ENCODE measurements at places on chromosomes 5 and 9. TPM values are rescaled to one million over a fixed set of nuclear protein-coding genes. Genes with fewer than 3 reads are reported as not detected.

The DIPK1B gene
- polyA plus RNA-seq = 12.5 TPM

The AP3S1 gene
- polyA plus RNA-seq = 57.5 TPM

The MLANA gene
- polyA plus RNA-seq = 0.15 TPM

The GDNF gene
- polyA plus RNA-seq = not detected

The ECSCR gene
- not detected for polyA plus RNA-seq

The SHOC1 gene
- polyA plus RNA-seq = not detected

The RXRA gene
- polyA plus RNA-seq = 0.56 TPM

The ANKH gene
- 11.1 TPM for polyA plus RNA-seq

The PDGFRB gene
- 1.8 TPM for polyA plus RNA-seq

The FAM200C gene
- polyA plus RNA-seq = 0.53 TPM

The GABBR2 gene
- polyA plus RNA-seq = not detected

The SLC6A7 gene
- not detected for polyA plus RNA-seq

The SLC28A3 gene
- 0.05 TPM for polyA plus RNA-seq

The FOXD1 gene
- not detected for polyA plus RNA-seq

The PCDHB3 gene
- not detected for polyA plus RNA-seq

The RASEF gene
- polyA plus RNA-seq = not detected

The TOPORS gene
- 39.9 TPM for polyA plus RNA-seq

The QRFP gene
- not detected for polyA plus RNA-seq

The SPATA31A3 gene
- polyA plus RNA-seq = not detected

The PDE4D gene
- 20.0 TPM for polyA plus RNA-seq

The FOXD4L4 gene
- polyA plus RNA-seq = not detected

The OR2V2 gene
- not detected for polyA plus RNA-seq

The IL9 gene
- not detected for polyA plus RNA-seq

The AQP7 gene
- polyA plus RNA-seq = not detected

The OR1Q1 gene
- not detected for polyA plus RNA-seq

The SLC34A1 gene
- not detected for polyA plus RNA-seq

The HOMER1 gene
- 0.69 TPM for polyA plus RNA-seq

The TLR4 gene
- 1.7 TPM for polyA plus RNA-seq

The MCTP1 gene
- 1.5 TPM for polyA plus RNA-seq

Data from naive B cell (primary cell).